Heart right ventricle (tissue), 16 donors: ENCODE measurements at places on chromosomes 11 and 22. TPM values are rescaled to one million over a fixed set of nuclear protein-coding genes. Genes with fewer than 3 reads are reported as not detected.

DNA sequence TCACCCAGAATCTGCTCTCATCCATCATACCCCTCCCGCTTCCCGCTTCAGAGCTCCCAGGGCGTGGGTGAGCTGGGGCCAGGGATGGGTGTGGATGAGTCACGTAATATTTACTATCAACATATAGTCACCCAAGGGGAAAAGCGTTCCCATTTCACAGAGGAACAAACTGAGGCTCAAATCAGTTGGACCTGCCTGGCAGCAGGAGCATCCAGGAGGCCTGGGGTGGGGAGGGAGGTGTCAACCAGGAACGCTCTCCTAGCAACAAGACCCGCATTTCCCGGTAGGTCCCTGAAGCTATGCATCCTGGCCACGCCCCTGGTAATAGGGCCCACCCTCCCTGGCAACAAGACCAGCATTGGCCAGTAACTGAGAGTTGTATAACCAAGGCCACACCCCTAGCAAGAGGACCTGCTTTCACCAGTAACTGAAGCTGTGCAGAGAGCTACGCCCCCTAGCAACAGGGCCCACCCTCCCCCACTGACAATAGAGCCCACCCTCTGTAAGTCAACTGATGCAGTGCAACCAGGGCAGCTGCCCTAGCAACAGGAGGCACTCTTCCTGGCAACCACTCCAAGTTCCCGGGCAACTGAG, 32.7 kb upstream of the TXNRD2 start:
- peaks cover 38% of the 10 kb centered on the region for H3K36me3 ChIP-seq
- H3K27me3 ChIP-seq, result no peaks in the 10 kb centered on the region
- peaks cover 22% of the 10 kb centered on the region for H3K4me1 ChIP-seq

Gene OAF
- total RNA-seq, result 9.6 TPM

DNA sequence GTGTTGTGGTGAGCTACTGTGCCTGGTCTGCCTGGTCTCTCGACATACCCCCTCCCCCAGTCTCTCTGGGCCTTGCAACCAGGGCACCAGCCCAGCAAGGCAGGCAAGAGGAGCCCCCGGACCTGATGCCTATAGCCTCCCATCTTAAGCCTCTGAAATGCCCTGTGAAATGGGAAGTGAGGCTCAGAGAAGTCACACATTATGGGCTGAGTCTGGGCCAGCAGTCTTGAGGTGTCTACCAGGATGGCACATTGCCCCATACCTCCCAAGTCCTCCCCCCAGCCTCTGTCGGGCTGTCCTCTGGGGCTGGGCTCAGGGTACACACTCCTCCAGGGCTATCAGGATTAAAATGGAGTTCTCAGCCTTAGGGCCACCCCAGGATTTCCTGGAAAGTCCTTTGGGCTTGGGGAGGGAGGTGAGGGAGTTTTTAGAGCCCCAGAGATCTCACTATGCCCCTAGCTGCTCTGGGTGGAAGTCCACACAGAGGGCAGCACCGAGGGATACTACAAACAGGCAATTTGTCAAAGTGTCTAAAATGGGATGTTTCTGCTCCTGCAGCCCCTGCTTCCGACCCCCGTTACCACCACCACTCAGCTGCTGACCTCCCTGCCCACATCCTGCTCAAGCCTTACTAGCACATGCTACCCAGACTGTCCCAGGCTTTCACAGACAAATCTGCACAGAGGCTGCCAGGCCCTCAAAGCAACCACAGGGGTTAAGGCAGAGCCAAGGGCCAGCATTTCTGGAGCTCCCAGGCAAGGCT, 3.1 kb upstream of the SH3BP1 start:
- H3K27ac ChIP-seq, result no peak overlapping the region
- H3K4me3 ChIP-seq, result no peak overlapping the region
- no peak for DNase-seq
- H3K27me3 ChIP-seq, result no peaks in the 10 kb centered on the region
- H3K4me1 ChIP-seq, result peaks cover 65% of the 10 kb centered on the region

Gene PGAP2
- total RNA-seq, result 29.8 TPM

Gene NCF4
- 2.3 TPM for total RNA-seq

DNA sequence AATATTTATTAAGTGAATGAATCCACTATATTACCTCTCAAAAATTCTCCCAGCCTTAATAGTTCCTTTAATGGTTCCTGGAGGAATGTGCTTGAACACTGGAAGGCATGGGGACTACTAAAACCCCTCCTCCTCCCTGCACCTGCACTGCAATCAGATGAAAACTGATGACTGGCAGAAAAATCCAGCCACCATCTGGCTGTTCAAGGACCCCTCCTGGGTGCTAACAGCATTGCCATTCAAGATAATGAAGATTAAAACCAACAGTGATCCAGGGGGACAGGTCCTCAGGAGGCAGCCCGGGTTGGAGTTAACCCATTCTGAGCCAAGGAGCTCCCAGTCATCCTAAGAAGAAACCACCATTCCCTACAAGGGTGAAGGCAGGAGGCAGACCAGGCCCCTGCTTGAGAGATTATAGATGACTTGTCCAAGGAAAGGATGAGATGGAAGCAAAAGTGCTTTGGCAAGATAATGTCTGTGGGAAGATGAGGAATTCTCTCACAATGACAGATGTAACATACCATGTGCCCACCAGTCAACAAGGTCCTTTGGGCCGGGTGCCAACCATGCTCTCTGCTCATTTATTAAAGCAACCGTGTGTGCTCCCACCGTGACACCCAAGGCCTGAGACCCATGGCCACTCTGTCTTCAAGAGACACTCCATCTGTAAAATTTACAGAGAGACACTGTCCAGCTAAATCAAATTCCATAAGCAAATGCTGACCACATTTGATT, 90.6 kb downstream of the LARGE1 start:
- H3K27me3 ChIP-seq, result no peaks in the 10 kb centered on the region
- no peak for DNase-seq
- H3K27ac ChIP-seq, result peak overlapping the region; percentile 10
- no peaks in the 10 kb centered on the region for H3K36me3 ChIP-seq

- no peaks in the 10 kb centered on the region for H3K4me1 ChIP-seq
- no peak for DNase-seq
These were observed 1080.8 kb downstream of the BRD1 start for GRCh38 chr22:48746789-48747425.

Gene HSPB2
- total RNA-seq, result 34.5 TPM
